ENCODE measurements at places on chromosomes 5 and 9. TPM values are rescaled to one million over a fixed set of nuclear protein-coding genes. Genes with fewer than 3 reads are reported as not detected.

Gene IL9
- not detected for total RNA-seq

Gene F12
- 0.60 TPM for total RNA-seq

Gene FGD3
- total RNA-seq = not detected

Gene MBLAC2
- total RNA-seq = 5.8 TPM

Gene C5orf58
- total RNA-seq = not detected

Gene ZFP62
- total RNA-seq = 11.6 TPM

Gene LIFR
- 4.2 TPM for total RNA-seq
